ENCODE measurements at places on chromosomes 7 and 10. TPM values are rescaled to one million over a fixed set of nuclear protein-coding genes. Genes with fewer than 3 reads are reported as not detected.

Gene CDNF
- total RNA-seq: 7.6 TPM

Gene UTF1
- not detected for total RNA-seq

Gene CSGALNACT2
- total RNA-seq: 15.2 TPM

Gene ANXA8L1
- total RNA-seq: 54.0 TPM

Gene ASB13
- total RNA-seq: 9.2 TPM

Gene MYL10
- total RNA-seq: 0.60 TPM

Gene KIF11
- 7.9 TPM for total RNA-seq

- no peak for DNase-seq
- H3K27ac ChIP-seq: no peak overlapping the region
- H3K36me3 ChIP-seq: no peaks in the 10 kb centered on the region
- H3K4me1 ChIP-seq: peaks cover 16% of the 10 kb centered on the region
Measured at GRCh38 chr7:151923097-151923876, 33.0 kb upstream of the GALNTL5 start.

DNA sequence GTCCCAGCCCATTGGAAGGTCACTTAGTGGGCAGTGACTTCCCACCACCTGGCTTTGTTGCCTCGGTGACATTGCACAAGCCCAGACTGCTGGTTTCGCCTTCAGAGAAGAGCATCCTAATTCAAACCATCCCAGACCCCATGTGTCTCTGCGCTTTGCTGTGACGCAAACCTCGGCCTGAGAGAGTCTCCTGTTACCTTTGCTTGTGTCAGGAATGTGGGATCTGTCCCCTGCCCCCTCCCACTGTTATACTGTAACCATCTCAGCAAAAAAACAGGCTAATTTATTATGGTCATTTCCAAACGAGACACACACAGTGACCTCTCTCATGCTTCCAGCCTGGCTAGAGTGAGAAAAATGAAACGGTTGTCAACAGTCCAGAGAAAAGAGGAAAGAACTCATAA lies 25.0 kb upstream of the AQP1 start:
- no peaks in the 10 kb centered on the region for H3K4me1 ChIP-seq
- H3K27ac ChIP-seq: no peak overlapping the region
- H3K36me3 ChIP-seq: no peaks in the 10 kb centered on the region

- H3K4me1 ChIP-seq: no peaks in the 10 kb centered on the region
- no peak overlapping the region for H3K4me3 ChIP-seq
- no peaks in the 10 kb centered on the region for H3K27me3 ChIP-seq
- H3K27ac ChIP-seq: no peak overlapping the region
- H3K36me3 ChIP-seq: no peaks in the 10 kb centered on the region
Measured at GRCh38 chr7:65832281-65832680, 40.6 kb upstream of the VKORC1L1 start.

DNA sequence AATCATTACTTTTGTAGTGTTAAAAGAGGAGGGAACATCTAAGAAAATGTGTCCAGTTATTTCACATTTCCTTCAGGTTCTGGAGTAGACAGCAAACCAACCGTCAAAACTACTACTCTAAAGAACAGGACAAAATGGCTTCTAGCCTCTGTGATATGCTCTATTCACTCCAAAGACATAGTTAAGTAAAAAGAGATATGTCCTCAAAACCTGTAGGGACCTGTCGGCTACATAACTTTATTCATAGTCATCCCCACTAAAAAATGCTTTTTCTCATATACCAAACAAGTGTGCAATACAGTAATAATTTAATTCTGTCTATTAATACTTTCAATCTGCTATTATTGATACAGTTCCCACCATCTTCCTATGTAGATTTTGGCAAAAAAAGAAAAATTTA lies 642.8 kb upstream of the LRRTM3 start:
- H3K4me1 ChIP-seq: no peaks in the 10 kb centered on the region
- H3K4me3 ChIP-seq: no peak overlapping the region
- no peak overlapping the region for H3K27ac ChIP-seq
- no peaks in the 10 kb centered on the region for H3K36me3 ChIP-seq
- no peaks in the 10 kb centered on the region for H3K27me3 ChIP-seq

DNA sequence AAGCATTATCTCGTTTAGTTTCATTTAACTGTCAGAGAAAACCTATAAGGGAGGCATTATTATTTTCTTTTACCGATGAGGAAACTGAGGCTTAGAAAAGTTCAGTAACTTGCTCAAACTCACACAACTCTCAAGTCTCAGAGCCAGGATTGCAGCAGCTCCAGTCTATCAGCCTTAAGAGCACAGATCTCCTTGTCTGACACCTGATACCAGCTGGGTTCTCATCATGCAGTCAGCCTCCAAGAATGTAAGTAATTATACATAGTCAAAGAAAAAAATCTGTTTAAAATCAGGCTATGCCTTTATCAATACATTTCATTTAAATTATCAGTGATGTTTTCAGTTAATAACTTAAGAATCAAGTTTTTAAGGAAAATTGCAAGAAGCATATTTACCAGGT lies 236.6 kb upstream of the TCF7L2 start:
- DNase-seq: no peak
- H3K4me1 ChIP-seq: no peaks in the 10 kb centered on the region
- no peak overlapping the region for H3K4me3 ChIP-seq
- no peak overlapping the region for H3K27ac ChIP-seq
- H3K36me3 ChIP-seq: no peaks in the 10 kb centered on the region

GRCh38 chr10:91683975-91684374 lies 51.1 kb upstream of the PPP1R3C start:
- no peaks in the 10 kb centered on the region for H3K4me1 ChIP-seq
- H3K27me3 ChIP-seq: no peaks in the 10 kb centered on the region
- no peak overlapping the region for H3K27ac ChIP-seq
- DNase-seq: no peak
- H3K36me3 ChIP-seq: no peaks in the 10 kb centered on the region

- no peaks in the 10 kb centered on the region for H3K36me3 ChIP-seq
- no peak overlapping the region for H3K4me3 ChIP-seq
- H3K27ac ChIP-seq: no peak overlapping the region
- no peaks in the 10 kb centered on the region for H3K27me3 ChIP-seq
- no peak for DNase-seq
Measured at GRCh38 chr10:45154502-45154901, 153.8 kb downstream of the ZNF22 start.

DNA sequence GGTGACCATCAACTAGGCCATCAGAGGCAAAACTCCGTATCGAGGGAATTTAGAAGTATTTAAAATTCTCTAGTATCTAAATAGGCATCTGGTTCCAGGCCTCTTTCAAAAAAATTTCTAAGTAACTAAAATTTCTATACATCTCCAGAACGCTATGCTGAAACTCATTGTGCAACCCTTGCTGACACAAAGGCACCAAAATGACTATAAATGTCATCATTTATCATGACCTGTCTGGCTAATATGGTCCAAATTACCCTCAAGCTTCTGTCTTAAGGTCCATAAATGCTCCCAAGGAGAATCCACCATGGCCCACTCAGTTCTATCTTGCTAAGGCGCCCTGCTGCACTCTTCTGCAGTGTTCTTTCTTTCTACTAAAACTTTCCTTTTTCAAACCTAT lies 16.2 kb downstream of the STEAP4 start:
- H3K36me3 ChIP-seq: no peaks in the 10 kb centered on the region
- H3K4me1 ChIP-seq: no peaks in the 10 kb centered on the region
- no peak overlapping the region for H3K4me3 ChIP-seq
- H3K27ac ChIP-seq: no peak overlapping the region

DNA sequence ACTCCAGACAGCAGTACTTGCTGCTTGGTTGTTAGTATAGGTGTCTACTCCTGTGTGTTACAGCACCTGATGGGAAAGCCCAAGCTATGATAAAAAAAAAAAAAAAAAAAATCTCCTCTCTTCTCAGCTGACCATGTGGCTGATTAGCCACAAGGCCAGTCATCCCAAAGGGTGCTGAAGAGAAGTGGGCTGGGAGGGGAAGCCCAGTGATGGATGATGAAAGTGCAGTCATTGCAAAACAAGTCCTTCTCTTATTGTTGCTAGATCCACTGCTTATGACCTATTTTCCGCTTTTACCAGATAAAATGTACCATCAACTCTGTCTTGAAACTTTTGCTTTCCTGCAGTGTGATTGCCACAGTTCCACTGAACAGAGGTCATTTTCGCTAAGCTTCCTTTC lies 1092.5 kb upstream of the C7orf33 start:
- no peak overlapping the region for H3K27ac ChIP-seq
- H3K27me3 ChIP-seq: no peaks in the 10 kb centered on the region
- H3K4me3 ChIP-seq: no peak overlapping the region
- no peaks in the 10 kb centered on the region for H3K36me3 ChIP-seq

GRCh38 chr10:132120200-132120599 lies 54.5 kb downstream of the JAKMIP3 start:
- H3K4me3 ChIP-seq: no peak overlapping the region
- no peaks in the 10 kb centered on the region for H3K4me1 ChIP-seq
- H3K27ac ChIP-seq: no peak overlapping the region
- no peaks in the 10 kb centered on the region for H3K36me3 ChIP-seq

DNA sequence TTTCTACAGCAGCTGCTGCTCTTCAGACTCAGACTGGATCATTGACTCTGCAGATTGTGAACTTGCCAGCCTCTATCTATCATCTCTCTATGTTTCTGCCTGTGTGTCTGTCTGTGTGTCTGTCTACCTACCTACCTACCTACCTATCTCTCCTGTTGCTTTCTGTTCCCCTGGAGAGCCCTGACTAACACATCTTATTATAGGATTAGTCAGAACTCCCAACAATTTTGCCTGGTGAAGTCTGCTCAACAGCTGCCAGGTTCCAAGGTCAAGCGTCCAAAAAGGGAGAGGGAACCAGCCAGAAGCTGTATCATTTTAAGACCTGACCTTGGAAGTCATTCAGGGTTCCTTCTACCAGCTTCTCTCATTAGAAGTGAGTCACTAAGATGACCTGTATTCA lies 579.0 kb upstream of the DPP6 start:
- H3K36me3 ChIP-seq: no peaks in the 10 kb centered on the region

GRCh38 chr7:14978687-14979086 lies 76.1 kb upstream of the DGKB start:
- no peaks in the 10 kb centered on the region for H3K27me3 ChIP-seq
- no peak overlapping the region for H3K4me3 ChIP-seq
- no peak overlapping the region for H3K27ac ChIP-seq
